ENCODE measurements at places on chromosomes 5 and 9.

GRCh38 chr9:71756753-71757152 lies 11.6 kb downstream of the CEMIP2 start:
- DNase-seq, result no peak

GRCh38 chr5:157284458-157285212 lies 18.7 kb downstream of the CYFIP2 start:
- no peak for DNase-seq

- no peak for DNase-seq
Measured at GRCh38 chr5:133838286-133838685, 130.1 kb downstream of the C5orf15 start.

- no peak for DNase-seq
Measured at GRCh38 chr9:105828596-105829213, 134.4 kb downstream of the TMEM38B start.

GRCh38 chr9:78903581-78903980 lies 606.7 kb downstream of the PSAT1 start:
- DNase-seq, result no peak

- no peak for DNase-seq
Measured at GRCh38 chr5:16260000-16260399, 80.4 kb upstream of the MARCHF11 start.

DNA sequence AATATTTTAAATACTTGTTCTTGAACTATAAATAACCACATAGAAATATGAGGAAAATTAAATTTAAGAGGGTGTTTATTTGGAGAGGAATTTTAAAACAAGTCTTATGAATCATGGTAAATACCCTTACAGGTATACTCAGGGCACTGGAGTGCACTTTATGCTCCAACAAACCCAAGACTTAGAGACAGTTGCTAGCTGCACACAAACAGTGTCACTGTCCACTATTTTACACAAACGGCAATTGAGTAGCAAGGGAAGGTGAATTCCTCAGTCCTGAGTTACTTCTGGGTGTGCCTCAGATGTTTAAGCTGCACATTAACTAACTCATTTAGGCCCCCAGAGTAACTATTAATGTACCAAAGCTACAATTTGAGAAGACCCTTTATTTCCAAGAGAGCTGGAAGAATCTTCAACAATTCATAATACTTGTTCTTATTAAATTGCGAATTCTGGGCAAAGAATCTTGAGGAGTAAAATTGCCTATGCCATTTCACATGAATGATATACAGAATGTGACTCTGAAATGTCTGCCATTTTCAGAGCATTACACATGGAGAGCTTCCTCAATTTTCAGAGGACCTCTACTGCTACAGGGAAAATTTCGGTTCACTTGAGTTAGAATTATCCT lies 371.2 kb downstream of the PDE4D start:
- no peak for DNase-seq

DNA sequence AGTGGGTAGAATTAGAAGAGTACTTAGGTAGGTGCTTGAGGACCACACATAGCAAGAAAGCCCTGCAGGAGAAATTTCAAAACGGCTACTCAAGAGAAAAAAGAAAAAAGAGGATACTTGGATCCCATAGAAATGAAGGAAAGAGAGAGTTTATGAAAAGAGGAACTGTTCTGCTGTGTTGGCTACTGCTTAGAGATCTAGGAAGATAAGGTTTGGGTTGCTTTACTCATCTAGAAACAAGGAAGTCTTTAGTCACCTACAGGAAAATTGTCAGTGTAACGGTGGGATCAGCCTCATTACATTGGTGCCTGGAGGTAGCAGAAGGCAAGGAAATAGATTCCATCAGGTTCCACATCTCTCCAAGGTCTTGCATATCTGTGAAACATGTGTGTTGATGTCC lies 14.8 kb upstream of the C5orf46 start:
- DNase-seq, result no peak

GRCh38 chr5:172106511-172107356 lies 81.3 kb downstream of the STK10 start:
- peak; percentile 73 for DNase-seq

- DNase-seq, result no peak
Measured at GRCh38 chr9:14207352-14207995, 106.5 kb downstream of the NFIB start.

GRCh38 chr5:115333164-115333563 lies 36.7 kb upstream of the CCDC112 start:
- peak; percentile 20 for DNase-seq

DNA sequence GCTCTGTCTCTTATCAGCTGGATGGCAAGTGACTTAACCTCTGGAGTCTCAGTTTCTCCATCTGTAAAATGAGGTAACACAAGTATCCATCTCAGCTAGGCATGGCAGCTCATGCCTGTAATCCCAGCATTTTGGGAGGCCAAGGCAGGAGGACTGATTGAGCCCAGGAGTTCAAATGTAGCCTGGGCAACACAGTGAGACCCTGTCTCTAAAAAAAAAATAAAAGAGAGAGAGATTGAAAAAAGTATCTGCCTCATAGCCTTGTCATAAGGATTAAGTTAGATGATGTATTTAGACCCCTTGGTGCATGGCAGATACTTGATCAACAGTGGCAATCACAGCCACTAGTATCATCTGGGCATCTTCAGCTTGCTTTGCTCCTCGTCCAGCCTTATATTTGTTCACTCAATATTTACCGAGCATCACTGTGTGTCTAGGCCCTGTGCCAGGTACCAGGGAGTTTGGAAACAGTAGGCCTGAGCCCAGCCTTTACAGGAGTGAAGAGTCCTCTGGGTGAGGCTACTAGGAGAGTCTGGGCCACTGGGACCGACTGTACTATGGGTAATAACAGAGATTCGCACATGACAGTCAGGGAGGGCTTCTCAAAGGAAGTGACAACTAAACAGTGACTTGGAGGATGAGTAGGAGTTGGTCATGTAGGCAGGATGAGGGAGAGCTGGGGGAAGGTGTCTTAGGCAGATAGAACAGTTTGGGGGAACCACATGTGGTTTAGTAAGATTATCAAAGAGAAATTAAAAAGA lies 34.2 kb downstream of the CORO2A start:
- no peak for DNase-seq

DNA sequence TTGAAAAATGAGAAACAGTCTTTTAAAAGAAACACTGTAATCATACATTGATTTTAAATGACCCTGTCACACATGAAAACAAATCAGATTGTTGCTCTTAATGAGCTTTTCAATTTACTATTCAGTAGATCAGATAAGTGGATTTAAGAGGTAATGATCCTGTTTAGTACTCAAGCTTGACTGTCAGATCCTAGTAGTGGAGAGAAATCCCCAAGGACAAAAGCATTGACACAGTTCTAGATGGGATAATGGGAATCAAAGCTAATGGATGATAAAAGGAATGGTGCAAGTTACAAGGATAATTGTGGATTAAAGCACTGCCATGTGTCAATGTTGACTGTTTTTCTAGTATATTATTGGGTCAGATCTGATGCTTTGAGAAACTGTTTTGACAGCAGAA lies 142.3 kb upstream of the TLX3 start:
- no peak for DNase-seq

DNA sequence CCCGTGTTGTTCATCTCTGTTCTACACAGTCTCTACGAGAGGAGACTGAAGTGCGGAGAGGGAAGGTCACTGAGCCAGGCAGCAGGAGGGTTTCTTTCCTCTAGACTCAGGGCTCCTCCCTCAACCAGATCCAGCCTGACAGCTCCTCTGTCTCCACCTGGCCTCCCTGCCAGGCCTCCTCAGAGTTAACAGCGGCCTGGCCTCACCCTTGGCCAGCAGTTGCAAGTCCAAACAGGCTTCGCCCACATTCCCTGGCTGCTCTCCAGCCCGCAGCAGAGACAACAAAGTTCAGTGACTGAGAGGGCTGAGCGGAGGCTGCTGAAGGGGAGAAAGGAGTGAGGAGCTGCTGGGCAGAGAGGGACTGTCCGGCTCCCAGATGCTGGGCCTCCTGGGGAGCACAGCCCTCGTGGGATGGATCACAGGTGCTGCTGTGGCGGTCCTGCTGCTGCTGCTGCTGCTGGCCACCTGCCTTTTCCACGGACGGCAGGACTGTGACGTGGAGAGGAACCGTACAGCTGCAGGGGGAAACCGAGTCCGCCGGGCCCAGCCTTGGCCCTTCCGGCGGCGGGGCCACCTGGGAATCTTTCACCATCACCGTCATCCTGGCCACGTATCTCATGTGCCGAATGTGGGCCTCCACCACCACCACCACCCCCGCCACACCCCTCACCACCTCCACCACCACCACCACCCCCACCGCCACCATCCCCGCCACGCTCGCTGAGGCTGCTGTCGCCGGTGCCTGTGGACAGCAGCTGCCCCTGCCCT lies at the start of gene HRCT1:
Gene HRCT1, plus strand, starts transcription at position 291 of the 768 bp plus-strand sequence. Its CDS starts 86 bp downstream, at position 377.
- no peak for DNase-seq

- DNase-seq, result no peak
Measured at GRCh38 chr5:74123929-74124328, 497.9 kb downstream of the ARHGEF28 start.

GRCh38 chr5:151970885-151971284 lies 46.2 kb upstream of the GLRA1 start:
- DNase-seq, result no peak

DNA sequence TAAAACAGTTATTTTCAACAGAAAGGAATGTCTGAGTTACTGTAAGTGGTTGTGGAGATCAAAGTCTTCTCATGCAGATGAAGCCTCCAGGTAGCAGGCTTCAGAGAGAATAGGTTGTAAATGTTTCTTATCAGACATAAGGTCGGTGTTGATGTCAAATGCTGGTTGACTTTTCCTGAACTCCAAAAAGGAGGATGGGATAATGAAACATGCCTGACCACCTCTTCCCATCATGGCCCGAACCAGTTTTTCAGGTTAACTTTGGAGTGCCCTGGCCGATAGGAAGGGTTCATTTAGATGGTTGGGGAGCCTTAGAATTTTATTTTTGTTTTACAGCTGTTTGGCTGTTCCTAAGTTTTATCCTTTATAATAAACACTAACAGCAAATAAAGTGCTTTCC lies 478.4 kb downstream of the ACTL7B start:
- DNase-seq, result no peak

GRCh38 chr9:85900504-85901201 lies 40.3 kb upstream of the NAA35 start:
- peak; percentile 60 for DNase-seq

DNA sequence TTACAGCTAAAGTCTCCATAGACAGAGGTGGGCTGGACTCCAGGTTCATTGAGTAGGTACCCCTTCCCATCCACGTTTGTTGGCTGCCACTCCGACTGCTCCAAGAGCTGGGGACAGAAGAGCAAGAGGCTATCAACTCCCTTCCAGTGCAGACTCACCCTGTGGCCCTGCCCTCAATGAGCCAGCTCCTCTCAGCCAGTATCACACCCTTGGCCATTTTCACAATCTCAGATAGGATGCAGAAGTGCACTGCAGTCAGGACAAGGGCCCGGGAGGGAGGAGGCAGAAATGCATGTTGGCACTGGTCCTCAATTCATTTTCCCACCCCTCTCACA lies 6.2 kb downstream of the IRF1 start:
- peak; percentile 8 for DNase-seq

DNA sequence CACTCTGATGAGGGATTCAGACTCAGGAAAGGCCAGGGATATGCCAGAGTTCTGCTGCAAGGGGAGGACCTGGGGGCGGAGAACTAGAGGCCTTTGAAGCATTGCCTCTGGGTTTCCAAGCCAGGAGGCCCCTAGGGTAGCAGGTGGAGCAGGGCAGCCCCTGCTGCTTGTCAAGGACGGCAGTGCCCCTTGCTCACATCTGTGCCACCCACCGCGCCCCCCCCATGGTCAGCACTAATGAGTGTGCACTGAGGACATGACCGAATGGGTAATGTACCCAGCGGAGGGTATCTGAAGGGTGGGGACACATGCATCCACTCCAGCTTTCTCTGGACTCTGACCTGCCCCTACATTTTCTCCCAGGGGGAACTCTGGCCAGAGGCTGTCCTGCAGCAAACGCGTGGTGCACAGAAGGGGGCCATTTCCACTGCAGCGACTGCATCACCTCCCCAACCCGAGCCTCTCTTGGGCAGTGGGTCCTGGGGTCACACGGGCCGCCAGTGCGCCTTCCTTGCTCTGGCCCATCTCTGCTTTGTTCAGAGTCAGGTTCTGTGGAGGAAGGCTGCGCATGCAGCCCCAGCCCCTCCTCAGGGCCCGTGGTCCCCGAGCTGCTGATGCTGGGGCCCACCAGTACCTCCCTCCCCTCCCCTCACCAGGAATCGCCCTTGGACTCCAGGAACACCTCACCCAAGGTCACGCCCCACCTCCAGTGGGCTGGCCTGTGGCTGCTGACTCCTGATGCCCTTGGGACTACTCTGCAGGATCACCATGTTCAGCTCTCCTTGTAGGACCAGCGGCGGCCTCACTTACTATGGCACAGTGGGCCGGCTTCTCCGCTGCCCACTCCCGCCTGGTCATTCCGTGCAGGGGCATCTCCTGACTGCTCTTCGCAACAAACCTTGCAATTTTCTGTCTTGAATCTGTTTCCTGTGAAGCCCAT lies 31.2 kb downstream of the STC2 start:
- no peak for DNase-seq

- no peak for DNase-seq
Measured at GRCh38 chr9:136328622-136329041, 1.3 kb downstream of the GPSM1 start.

DNA sequence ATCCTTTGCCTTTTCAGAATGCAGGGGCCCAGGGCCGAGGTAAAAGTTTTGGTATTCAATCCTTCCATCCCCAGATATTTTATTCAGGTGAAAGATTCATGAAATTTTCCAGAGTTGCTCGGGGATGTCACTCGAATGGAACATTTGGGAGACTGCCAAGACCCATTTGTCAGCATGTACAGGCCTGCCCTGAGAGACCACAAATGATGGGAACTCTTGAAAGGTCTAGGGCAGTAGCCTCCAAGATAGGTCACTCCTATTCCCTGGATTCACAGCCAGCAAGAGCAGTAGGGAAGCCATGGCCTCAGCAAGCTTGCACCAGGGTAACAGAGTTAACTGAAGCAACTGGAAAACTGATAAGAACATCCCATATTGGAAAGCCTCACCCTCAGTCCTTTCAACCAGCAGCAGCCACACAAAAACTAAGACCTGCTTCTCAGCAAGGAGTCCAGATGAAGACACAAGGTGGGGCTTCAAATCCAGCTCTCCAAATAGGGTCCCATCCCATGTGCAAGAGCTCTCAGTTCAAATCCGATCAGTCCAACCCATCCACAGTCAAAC lies 12.5 kb downstream of the CARD6 start:
- DNase-seq, result no peak

GRCh38 chr9:81771571-81771970 lies 82.2 kb upstream of the TLE1 start:
- DNase-seq, result no peak

GRCh38 chr5:120152472-120152871 lies 311.6 kb upstream of the PRR16 start:
- no peak for DNase-seq

- no peak for DNase-seq
Measured at GRCh38 chr5:42591015-42591414, 165.6 kb upstream of the CCDC152 start.

DNA sequence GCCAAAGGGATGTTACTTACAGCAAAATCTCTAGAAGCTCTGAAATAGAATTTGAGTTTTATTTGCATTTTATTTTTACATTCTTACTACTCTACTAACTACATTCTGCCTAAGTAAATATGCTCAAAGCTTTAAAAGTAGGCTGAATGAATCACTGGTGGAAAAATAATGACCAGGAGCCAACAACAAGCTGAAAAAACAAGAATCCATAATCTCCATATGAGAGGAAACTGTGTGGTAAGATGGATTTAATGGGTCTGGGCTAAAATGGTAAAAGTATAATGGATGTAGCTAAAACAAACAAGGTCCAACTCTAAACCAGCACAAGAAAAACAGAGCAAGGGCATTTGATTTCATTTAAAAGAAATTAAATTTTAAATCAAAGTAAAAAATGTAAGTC lies 525.8 kb upstream of the FTMT start:
- DNase-seq, result no peak

GRCh38 chr5:163730206-163730756 lies 224.9 kb downstream of the MAT2B start:
- DNase-seq, result no peak
